Testis (tissue), 5 donors: ENCODE measurements at places on chromosomes 6 and 20.

DNA sequence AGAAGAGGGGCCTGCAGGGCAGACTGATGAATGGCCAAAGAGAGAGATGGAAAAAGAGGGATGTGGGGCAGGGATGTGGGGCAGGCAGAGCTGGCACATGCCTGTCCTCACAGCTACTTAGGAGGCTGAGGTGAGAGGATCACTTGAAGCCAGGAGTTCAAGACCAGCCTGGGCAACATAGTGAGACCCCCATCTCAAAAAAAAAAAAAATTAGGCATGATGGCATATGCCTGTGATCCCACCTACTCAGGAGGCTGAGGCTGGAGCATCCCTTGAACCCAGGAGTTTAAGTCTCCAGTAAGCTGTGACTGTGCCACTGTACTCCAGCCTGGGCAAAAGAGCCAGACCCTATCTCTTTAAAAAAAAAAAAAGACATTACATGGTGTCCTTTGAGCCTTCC is 34.8 kb downstream of the RNF8 start:
- no peak for DNase-seq

- DNase-seq = no peak
Measured at GRCh38 chr6:133757335-133757734, 131.6 kb upstream of the TCF21 start.

DNA sequence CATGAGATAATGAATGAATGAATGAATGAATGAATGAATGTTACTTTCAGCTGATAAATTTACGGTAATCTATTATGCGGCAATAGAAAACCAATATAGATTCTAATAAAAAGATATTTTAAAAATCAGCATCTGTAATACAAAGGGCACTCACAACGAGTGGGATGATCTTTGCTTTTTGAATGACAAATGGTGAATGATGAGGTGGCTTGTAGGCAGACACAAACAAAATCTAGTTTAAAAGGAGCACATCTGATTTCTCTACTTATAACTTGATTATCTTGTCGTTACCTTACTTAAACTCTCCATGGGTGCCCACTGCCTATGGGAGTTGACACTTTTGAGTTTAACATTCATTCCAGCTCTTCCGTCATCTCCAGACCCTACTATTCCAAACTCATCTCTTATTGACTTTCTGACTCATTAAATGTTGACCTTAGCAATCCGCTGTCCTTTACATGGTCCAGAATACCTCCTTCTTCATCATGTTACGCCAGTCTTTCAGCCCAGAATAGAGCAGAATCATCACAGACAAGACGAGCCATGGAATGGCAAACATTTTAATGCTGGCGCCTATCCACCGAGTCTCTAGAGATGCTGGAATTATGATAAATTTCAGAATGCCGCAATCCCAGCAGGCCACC is 41.3 kb downstream of the NHLRC1 start:
- DNase-seq = no peak

DNA sequence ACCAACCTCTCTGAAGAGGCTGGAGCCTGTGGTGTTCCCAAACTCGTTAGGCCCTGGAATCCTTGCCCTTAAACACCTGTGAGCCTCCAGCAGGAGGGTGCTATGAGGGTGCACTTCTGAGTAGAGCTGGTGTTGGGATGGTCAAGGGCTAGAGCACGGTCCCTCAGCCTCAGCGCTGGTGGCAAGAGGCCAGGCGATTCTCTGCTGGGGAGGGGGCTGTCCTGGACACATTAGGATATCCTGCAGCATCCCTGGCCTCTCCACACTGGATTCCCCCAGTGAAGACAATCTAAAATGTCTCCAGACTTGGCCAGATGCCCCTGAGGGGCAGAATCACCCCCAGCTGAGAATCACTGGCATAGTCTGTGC is 157.8 kb downstream of the SYCP2 start:
- DNase-seq = no peak

DNA sequence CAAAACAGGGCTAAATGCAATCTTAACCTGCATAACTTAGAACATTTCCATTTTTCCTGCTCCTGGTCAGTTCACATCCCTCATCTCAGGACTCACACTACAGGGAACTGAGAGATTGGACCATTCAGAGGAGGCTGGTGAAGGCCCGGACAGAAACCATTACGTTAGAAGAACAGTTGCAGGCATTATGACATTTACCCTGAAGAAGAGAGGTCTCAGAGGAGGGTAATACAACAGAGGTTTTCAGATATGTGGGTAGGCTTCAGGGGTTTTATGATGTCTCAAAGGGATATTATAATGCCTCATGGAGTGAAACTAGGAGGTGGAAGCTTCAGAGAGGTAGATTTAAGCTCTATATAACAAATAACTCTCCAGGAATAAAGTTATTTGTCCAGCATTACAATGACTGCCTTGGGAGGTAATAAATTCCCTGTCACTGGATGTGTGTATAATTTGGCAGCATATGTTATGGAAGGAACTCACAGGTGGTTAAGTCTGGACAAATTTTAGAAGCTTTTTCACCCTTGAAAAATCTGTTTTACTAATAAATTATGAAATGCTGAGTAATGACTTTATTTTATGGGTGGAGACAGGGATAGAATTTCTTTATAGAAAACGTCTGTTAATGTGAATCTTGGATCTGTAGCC is 36.7 kb upstream of the RIPOR2 start:
- no peak for DNase-seq

DNA sequence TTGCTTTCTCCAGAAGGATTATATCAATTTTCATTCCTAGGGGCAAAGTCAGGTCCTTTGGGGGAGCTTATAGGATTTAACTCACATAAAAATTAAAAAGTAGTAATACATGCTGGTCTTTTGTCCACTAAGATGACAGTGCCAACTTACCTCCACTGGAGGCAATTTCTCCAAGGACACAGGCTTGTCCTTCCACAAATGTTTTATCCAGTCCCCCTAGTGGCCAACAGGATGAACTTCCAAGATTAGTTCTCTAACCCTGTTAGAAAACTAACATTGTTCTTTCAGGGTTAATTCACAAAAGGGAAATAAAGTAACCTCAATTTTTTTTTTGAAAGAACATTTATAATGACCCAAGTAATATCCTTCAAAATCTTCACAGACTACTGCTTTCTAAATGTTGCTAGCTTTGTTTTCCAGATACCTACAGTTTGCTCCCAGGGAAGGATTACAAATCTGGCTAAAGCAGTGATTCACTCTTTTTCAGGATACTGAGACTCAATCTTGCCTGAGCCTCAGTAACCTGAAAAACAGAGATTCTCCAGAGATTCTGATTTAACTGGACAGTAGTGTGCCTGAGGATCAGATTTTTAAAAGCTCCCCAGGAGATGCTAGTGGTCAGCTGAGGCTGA is 31.7 kb upstream of the UBR2 start:
- DNase-seq = peak; percentile 51

- DNase-seq = no peak
Measured at GRCh38 chr6:38353310-38354036, 286.3 kb downstream of the BTBD9 start.

DNA sequence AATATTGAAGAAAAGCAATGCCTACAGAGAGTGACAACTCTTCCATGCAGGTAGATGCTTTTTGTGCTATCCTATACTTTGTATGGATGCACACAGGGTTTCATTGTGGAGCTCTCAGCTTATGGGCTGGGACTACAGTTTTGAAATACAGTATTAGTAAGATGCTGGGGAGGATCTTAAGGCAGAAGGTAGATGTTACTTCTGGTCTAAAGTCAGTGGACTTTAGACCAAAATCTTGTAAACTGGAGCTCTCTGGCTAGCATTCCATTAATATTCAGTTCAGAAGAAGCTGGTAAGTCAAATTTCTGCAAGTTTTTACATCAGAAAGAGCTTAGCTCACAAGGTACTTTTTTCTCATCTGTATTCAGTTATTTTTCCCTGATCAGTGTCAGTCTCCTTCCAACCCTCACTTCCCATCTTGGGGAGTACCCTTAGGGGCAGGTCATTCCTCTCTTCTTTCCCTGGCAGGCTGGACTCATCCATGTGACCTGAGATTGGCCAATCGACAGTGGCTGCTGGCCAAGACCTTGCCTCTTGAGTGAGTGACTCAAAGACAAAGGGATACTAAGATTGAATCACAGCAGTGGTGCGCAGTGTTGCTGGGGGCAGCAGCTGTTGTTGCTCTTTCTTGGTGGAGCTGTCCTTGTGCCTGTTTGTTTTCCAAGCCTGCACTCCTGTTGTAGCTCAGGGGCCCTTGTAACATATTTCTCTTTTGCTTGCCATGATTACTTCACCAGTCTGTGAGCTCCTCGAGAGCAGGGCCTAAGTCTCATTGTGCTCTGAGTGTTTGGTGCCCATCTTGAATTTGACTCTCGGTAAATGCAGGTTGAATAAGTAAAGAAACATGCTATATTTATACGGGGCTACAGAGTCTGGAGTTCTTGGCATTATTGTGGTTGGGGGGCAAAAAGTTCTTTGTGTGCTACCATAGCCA is 2.8 kb upstream of the PHF20 start:
- peak; percentile 92 for DNase-seq

DNA sequence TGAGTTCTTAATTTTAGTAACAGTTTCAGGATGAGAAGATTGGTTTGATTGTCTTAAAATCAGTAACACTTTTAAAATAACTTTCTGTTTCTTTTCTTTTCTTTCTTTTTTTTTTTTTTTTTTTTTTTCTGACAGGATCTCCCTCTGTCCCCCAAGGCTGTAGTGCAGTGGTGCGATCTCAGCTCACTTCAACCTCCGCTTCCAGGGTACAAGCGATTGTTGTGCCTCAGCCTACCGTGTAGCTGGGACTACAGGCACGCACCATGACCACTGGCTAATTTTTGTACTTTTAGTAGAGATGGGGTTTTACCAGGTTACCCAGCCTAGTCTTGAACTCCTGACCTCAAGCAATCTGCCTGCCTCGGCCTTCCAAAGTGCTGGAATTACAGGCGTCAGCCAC is 33.7 kb upstream of the KCNQ5 start:
- no peak for DNase-seq

DNA sequence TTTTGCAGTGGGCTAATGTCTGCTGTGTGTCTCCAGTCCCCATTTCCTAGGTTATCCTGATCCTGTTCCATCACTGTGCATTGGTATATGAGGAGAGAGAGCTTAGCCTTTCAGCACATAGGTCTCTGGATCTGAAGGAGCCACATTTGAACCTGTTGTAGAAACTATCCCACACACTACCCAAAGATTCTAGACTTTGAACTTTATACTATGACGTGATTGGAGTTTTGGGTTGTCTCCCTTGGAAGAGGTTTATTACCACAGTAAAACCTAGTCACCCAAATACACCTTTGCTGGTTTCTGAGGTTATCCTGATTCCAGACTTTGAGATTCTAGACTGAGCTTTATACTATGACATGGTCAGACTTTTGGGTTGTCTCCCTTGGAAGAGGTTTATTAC is 8.0 kb upstream of the OSTM1 start:
- no peak for DNase-seq

DNA sequence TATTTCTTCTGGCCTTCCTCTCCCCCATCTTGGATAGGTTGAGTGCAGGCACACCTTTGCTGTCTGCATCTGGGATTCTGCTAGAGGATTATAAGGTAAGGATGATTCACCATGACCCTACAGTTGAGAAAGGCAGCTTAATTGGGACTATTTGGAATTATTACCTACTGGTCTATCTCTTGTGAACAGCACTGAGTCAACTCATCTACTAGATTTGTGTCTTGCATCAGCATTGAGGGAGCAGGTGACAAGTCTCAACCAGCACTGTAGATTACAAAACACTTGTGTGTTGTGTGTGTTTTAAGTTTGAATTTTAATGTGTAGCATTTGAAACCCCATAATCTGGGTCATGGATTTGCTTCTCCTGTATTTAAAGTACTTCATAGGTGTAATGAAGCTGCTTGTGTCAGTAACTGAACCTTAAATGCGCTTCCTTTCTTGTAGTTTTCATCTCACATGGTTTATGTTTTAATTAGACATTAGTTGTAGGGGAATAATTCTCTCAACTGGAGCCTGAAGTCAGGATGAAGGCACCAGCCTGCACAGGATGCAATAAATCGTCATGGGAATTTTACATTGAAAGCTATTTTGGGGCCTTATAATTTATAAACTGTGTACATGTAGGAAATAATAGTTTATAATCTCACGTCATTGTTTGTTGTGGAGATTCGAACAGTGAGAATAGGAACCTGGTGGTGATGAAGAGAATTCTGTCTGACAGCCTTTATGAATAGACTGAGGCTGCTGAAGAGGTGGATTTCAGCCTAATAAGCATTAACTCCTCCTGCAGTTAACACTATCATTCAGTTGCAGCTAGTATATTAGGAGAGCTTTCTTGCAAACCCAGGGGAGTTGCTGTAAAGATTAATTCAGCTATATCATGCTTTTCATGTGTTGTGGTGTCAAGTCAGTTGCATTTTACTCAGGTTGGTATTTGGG is 125.1 kb downstream of the JARID2 start:
- DNase-seq = no peak

GRCh38 chr6:29483186-29483585 is 4.6 kb downstream of the MAS1L start:
- no peak for DNase-seq

DNA sequence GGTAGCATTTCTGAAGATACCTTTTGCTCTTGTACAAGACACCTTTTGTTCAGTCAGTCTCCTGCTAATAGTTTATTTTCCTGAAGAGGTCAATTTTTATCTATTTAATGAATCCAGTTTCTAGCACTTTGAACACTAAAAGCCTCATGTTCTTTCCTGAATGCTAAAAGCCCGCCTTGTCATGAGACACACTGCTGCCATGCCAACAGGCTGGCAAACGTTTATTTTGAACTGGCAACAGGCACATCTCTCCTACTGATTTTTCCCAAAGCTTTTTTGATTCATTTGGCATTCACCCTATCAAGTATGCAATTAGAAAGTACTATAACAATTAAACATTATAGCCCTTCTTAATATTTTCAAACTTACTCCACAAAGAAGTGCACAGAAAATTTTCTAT is 421.2 kb upstream of the EYS start:
- DNase-seq = no peak

DNA sequence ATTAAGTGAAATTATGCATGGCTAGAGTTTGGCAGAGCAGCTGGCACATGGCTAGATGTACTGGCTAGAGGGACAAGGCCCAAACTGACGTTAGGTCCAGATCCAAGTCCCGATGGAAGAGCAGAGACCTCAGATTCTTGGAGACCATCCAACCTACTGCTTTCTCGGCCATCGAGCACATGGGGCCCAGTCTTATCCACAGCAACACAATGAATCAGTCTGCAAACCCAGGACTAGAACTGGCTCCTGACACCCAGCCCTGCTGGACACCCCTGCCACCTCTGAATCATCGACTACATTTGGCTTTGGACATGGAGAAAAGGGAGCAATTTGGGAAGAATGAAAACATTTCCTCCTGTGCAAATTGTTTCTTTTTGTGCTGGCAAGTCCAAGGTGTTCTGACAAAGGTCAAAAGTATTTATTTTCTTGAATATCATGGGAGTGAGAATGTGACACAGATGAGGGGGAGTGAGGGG is 23.9 kb upstream of the YWHAB start:
- peak; percentile 70 for DNase-seq

DNA sequence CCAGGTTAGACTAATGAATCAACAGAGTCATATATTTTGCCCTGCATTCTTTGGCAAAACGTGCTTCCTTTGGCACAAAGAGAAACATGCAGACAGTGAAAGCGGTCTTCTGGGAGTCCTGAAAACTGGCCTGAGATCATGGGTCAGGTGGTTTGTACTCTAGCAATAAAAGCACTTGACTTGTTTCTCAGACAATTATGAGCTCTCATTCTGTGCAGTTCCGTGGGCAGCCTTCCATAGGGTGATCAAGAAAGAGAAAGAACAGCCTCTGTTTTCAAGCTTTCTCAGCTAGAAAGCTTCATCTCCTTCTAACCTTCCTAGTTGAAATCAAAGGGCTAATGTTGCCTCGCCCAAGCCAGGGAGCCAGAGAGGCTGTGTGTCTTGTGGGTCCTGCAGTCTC is 62.7 kb upstream of the ISM1 start:
- peak; percentile 67 for DNase-seq
